Thymus (tissue), 14 donors: ENCODE measurements at places on chromosomes 16 and 17.
A peak's percentile ranks its signal among the peaks of the same experiment; 100 is the strongest.

- H3K27ac ChIP-seq = no peak overlapping the region
- no peaks in the 10 kb centered on the region for H3K27me3 ChIP-seq
- H3K4me3 ChIP-seq = no peak overlapping the region
- no peaks in the 10 kb centered on the region for H3K4me1 ChIP-seq
- DNase-seq = no peak
Observed at GRCh38 chr16:85678821-85679220, 9.9 kb downstream of the GINS2 start.

- no peaks in the 10 kb centered on the region for H3K4me1 ChIP-seq
- no peak overlapping the region for H3K4me3 ChIP-seq
- DNase-seq = no peak
- H3K36me3 ChIP-seq = no peaks in the 10 kb centered on the region
- H3K27me3 ChIP-seq = no peaks in the 10 kb centered on the region
- no peak overlapping the region for H3K27ac ChIP-seq
Observed at GRCh38 chr17:41588126-41588810, 1.6 kb upstream of the KRT14 start.

DNA sequence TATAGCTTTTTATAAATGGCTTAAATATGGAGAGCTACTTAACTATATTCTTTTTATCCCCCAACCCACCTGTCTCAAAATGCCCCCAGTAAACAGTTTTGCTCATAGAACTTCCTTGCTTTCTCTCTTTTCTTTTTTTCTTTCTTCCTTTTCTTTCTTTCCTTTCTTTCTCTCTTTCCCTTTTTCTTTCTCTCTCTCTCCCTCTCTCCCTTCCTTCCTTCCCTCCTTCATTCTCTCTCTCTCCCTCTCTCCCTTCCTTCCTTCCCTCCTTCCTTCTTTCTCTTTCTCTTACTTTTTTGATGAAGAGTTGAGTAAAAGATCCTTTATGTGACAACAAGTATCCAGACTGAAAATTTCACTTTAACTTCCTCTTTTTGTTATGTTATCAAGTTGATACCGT, 48.2 kb downstream of the KCNJ2 start:
- no peak for DNase-seq
- H3K4me1 ChIP-seq = no peaks in the 10 kb centered on the region
- no peak overlapping the region for H3K4me3 ChIP-seq
- H3K27me3 ChIP-seq = no peaks in the 10 kb centered on the region
- H3K36me3 ChIP-seq = no peaks in the 10 kb centered on the region

DNA sequence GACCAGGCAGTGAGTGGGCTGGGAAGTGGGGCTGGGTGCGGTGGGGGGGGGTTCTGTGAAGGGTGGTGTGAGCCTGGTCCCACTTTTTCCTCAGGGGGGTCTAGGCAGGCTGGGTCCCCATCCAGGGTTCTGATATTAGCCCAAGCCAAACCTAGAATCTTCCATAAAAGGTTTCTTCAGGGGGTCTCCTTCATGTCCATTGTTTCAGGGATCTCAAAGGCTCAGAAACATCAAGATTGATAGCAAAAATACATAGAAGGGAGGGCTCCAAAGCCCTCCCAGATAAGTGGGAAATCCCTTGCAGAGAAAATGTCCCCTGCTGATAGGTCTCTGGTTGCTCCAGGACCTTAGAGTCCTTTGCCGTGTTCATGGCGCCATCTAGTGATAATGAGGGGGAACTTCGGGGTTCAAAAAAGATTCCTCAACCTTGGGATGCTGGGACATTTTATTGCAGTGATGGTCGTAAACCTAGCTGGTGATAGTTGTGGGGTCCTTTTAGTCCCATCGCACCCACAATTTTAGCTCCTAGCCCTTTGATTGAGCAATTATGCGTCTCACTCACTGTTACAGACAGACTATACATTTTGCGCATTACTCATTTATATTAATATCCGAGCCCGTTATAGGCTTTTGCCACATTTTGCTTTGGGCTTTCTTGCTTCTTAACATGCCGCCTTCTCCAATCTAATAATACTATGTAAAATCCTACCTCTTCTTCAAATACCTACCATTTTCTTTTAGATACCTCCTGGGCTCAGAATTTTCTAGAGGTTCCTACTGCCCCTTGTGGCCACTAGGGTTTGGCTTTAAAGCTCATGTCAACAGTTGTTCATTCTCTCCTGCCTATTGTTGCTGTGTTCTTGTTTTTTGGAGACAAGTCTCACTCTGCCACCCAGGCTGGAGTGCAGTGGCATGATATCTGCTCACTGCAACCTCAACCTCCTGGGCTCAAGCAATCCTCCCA, 35.1 kb downstream of the IGF2BP1 start:
- no peaks in the 10 kb centered on the region for H3K36me3 ChIP-seq
- no peaks in the 10 kb centered on the region for H3K27me3 ChIP-seq
- peak; percentile 85 for DNase-seq
- no peaks in the 10 kb centered on the region for H3K4me1 ChIP-seq
- no peak overlapping the region for H3K27ac ChIP-seq
- H3K4me3 ChIP-seq = no peak overlapping the region

DNA sequence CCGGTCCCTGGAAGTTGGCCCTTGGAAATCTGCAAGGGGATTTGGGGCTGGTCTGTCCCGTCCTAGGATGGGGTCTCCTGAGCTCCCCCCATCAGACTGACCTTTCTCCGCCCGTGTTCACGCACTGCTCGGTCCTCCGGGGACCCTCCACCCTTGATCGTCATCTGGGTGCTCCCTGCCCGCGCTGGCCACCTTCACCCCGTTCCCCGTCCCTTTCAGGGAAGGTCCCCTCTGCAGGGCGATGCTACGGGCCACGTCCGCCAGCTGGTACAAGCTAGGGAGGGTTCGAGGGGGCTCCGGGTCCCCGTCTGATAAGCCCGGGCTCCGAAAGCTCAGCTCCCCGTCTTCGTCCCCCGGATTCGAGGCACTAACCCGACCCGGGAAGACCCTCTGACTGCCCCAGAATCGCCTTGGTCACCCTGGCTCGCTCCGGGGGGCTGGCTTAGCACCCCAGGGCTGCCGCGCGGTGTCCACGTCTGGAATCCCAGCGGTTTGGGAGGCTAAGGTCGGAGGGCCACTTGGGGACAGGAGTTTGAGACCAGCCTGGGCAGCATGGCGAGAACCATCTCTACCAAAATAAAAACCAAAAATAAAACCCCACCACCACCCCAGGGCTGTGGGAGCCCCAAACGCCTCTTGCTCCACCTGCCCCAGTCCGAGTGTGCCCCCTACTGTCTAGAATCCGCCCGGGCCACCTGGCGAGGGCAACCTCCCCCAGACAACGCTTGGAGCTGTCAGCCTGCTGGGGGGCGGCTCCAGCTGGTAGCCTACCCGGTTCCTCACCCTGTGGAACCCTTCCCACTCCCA, 1.1 kb upstream of the SLC43A2 start:
- H3K4me1 ChIP-seq = peaks cover 5% of the 10 kb centered on the region
- H3K27me3 ChIP-seq = no peaks in the 10 kb centered on the region
- no peak for DNase-seq
- peak overlapping the region; percentile 87 for H3K4me3 ChIP-seq
- peak overlapping the region; percentile 96 for H3K27ac ChIP-seq
- peaks cover 12% of the 10 kb centered on the region for H3K36me3 ChIP-seq

DNA sequence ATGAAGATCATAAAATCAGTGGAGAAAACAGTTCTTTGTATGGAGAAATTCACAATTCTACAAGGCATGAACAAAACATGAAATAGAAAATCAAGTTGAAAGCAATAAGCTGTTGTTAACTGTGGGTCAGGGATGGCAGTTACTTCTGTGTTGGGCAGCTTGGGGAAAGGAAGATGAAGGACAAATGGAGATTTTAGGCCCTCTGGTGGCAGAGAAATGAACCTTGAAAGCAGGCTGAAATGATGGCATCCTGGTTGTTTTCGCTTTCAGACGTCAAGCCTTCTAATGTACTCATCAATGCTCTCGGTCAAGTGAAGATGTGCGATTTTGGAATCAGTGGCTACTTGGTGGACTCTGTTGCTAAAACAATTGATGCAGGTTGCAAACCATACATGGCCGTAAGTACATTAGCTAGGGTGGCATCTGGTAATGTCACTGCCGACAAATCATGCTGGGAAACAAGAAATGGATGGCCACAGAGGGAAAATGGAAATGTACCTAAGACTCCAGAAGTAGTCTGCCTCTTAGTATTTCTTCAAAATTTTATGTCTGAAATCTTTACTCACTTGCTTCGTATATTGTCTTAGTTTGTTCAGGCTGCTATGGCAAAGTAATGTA, 108.9 kb downstream of the MAP2K6 start:
- no peaks in the 10 kb centered on the region for H3K27me3 ChIP-seq
- DNase-seq = peak; percentile 12
- no peak overlapping the region for H3K4me3 ChIP-seq
- peaks cover 52% of the 10 kb centered on the region for H3K36me3 ChIP-seq
- H3K4me1 ChIP-seq = no peaks in the 10 kb centered on the region
- H3K27ac ChIP-seq = no peak overlapping the region

- DNase-seq = no peak
- H3K27me3 ChIP-seq = no peaks in the 10 kb centered on the region
- H3K36me3 ChIP-seq = no peaks in the 10 kb centered on the region
- H3K4me1 ChIP-seq = no peaks in the 10 kb centered on the region
- no peak overlapping the region for H3K27ac ChIP-seq
Observed at GRCh38 chr16:64627288-64627687, 494.6 kb downstream of the CDH11 start.

- no peaks in the 10 kb centered on the region for H3K27me3 ChIP-seq
- peaks cover 2% of the 10 kb centered on the region for H3K36me3 ChIP-seq
- peak within 1 kb of the TSS; percentile 78 for H3K27ac ChIP-seq
- H3K4me3 ChIP-seq = peak within 1 kb of the TSS; percentile 72
Observed at GRCh38 chr17:42193969-42194899, at the start of gene GHDC. GHDC (minus strand) TSS chr17:42194494; CDS start chr17:42193581, 913 bp downstream.

DNA sequence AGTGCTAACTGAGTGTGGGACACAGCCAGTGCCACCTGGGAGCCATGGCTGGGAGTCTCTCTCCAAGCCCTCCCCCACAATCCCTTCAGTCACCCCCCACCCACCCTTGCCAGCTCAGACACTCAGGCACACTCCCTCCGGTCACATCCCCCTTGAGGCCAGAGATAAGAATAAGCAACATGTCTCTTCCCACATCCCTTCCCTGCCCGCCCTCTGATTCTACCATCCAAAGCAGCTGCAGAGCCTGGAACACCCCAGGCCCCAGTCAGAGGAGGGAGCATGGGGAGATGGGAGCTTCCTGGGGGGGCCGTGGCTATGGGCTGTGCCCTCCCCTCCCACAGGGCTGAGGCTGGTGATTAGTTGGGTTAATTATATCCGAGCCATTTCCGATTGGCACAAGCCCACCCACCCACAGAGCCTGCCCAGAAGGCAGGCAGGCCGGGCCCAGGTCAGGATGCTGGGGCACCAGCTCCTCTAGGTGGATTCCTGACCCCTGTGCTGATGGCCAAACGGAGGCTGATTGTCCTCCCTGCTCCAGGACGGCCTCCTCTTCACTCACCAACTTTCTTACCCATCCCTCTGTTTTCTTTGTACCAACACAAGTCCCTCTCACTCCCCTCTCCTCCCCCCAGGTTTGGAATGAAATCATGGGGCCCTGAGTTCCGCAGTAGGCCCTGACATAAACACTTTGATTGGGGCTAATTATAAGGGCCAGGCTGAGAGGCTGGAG, 28.6 kb upstream of the MEIOC start:
- no peak for DNase-seq
- peaks cover 9% of the 10 kb centered on the region for H3K27me3 ChIP-seq
- H3K4me3 ChIP-seq = no peak overlapping the region
- H3K36me3 ChIP-seq = no peaks in the 10 kb centered on the region

GRCh38 chr17:62809656-62810055, 1.5 kb upstream of the MARCHF10 start:
- H3K4me3 ChIP-seq = no peak overlapping the region
- no peak overlapping the region for H3K27ac ChIP-seq
- peaks cover 12% of the 10 kb centered on the region for H3K4me1 ChIP-seq
- H3K36me3 ChIP-seq = no peaks in the 10 kb centered on the region
- peaks cover 5% of the 10 kb centered on the region for H3K27me3 ChIP-seq
- no peak for DNase-seq

- no peaks in the 10 kb centered on the region for H3K36me3 ChIP-seq
- no peak overlapping the region for H3K27ac ChIP-seq
- H3K4me3 ChIP-seq = no peak overlapping the region
- H3K4me1 ChIP-seq = no peaks in the 10 kb centered on the region
- peaks cover 3% of the 10 kb centered on the region for H3K27me3 ChIP-seq
Observed at GRCh38 chr16:50442221-50442620, 73.4 kb upstream of the BRD7 start.

DNA sequence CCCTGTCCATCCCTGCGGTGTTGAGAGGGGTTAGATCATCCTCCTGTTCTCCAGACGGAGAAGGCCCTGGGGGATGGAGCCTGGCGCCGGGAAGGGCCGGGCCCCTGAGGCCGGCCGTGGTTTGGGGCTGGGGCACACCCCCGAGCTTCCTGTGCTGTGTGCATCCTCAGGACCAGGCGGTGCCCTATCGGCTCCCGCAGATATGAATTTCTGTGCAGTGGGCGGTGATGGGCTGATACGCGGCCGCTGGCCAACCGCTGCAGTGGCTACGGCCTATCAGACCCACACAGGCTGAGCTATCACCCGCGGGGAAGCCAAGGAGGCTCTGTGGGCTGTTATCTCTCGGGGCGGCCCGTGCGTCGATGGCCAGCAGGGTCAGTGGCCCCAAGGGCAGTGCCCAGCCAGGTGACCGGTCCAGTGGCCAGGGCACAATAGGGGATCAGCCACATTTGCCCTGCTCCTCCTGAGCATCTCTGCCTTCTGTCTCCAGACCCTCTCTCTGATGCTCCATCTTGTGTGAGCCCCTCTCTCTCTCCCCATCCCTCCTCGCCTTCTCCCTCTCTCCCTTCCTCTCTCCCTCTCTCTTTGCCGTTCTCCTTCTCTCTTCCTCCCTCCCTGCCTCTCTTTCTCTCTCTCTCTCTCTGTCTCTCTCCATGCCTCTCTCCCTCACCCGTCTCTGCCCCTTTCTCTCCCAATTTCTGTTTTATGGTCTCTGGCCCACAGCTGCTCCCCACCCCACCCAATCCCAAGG, 38.7 kb downstream of the ZFPM1 start:
- H3K36me3 ChIP-seq = peaks cover 39% of the 10 kb centered on the region
- no peak overlapping the region for H3K27ac ChIP-seq
- DNase-seq = no peak
- no peaks in the 10 kb centered on the region for H3K4me1 ChIP-seq

- peak overlapping the region; percentile 65 for H3K27ac ChIP-seq
- H3K36me3 ChIP-seq = no peaks in the 10 kb centered on the region
- H3K4me1 ChIP-seq = no peaks in the 10 kb centered on the region
- DNase-seq = no peak
Observed at GRCh38 chr16:68668266-68668665, 23.2 kb downstream of the CDH3 start.

GRCh38 chr16:71421911-71422310, 19.9 kb downstream of the TLE7 start:
- H3K4me1 ChIP-seq = no peaks in the 10 kb centered on the region
- no peaks in the 10 kb centered on the region for H3K36me3 ChIP-seq
- no peak for DNase-seq

GRCh38 chr17:18179196-18179595, 4.4 kb upstream of the ALKBH5 start:
- no peaks in the 10 kb centered on the region for H3K36me3 ChIP-seq
- H3K27ac ChIP-seq = no peak overlapping the region
- peaks cover 11% of the 10 kb centered on the region for H3K4me1 ChIP-seq
